ENCODE measurements at places on chromosomes 7 and 10.

DNA sequence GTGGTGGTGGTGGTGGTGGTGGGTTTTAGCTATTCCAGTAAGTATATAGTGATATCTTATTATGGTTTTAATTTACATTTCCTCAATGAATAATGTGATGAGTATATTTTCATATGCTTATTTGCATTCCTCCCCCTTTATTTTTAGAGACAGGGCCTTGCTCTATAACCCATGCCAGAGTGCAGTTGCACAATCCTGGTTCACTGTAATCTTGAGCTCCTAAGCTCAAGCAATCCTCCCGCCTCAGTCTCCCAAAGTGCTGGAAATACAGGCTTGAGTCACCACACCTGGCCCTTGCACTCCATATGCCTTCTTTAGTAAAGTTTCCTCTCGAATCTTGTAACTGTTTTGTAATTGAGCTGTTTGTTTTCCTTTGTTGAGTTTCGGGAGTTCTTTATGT lies 577.7 kb upstream of the AUTS2 start:
- DNase-seq, result no peak

- no peak for DNase-seq
Measured at GRCh38 chr7:42070068-42070467, 166.9 kb downstream of the GLI3 start.

DNA sequence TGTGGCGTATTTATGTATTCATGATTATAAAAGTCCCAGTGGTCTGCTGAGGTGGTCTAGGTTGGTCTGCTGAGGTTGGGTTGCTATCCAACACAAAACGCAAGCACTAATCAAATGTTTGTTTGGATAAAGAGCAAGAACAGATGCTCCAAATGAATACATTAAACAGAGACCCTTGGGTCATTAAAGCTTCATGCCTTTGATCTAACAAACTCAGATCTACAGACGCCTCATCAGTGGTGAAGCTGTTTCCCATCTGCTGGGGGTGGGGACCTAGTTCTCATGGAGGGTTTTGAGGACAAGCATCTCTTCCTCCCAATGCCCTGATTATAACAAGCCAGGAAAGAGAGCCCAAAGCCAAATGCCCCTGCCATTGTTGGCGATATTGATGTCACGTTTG lies 786.7 kb downstream of the NRG3 start:
- DNase-seq, result no peak

DNA sequence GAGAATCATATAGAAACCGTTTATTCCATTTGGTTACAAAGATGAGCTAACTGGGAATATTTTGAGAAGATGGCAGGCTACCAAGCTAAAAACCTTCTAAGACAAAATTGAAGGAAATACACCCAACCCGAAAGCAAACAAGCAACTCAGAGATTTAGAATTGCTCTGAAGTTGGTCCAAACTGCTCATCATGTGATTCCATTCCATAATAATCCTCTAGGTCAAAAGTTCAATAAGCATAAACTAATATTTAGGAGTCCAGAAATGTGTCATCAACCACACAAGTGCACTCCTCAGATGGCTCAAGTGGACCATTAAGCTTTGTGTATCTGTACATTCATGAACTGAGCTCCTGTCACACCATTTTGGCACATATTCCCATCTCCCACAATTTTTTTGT lies 28.7 kb downstream of the DGKI start:
- peak; percentile 38 for DNase-seq

DNA sequence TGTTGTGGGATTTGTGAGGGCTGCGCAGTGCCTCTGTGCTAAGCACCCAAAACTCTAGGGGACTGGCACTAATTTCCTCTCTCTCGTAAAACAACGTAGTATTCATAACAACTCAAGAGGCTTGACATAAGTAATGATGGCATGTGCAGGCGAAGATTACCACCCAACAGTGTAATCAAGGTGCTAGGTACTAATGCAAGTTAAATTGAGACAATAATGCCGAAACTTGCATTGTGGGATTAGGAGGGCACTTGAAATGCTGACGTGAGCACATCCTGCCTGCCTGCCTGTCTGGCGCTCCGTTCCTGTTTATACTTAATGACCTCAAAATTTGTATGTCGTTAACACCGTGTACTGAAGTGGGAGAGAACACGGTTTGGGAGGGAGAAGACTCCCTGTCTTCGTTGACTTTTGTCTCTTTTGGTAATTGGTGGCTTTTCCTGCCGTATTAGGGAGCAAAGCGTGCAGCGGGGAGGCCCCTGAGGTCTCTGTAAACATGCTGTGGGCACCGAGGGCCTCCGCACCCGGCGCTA lies 139.0 kb downstream of the MGMT start:
- DNase-seq, result no peak

- no peak for DNase-seq
Measured at GRCh38 chr10:80697926-80698325, 160.2 kb downstream of the SH2D4B start.

- DNase-seq, result peak; percentile 94
Measured at GRCh38 chr10:98269435-98269912, 1.5 kb upstream of the LOXL4 start.

GRCh38 chr10:11162828-11163599 lies 145.3 kb downstream of the CELF2 start:
- DNase-seq, result no peak

- DNase-seq, result no peak
Measured at GRCh38 chr10:142371-142770, 7.1 kb downstream of the ZMYND11 start.

GRCh38 chr7:104272767-104273384 lies 55.5 kb upstream of the LHFPL3 start:
- DNase-seq, result peak; percentile 12

- no peak for DNase-seq
Measured at GRCh38 chr7:99499371-99499720, 735 bp downstream of the ZNF394 start.

GRCh38 chr7:74365322-74366022 lies 76.3 kb downstream of the CLIP2 start:
- peak; percentile 94 for DNase-seq

- DNase-seq, result no peak
Measured at GRCh38 chr10:103086261-103086660, 106.8 kb downstream of the NT5C2 start.

DNA sequence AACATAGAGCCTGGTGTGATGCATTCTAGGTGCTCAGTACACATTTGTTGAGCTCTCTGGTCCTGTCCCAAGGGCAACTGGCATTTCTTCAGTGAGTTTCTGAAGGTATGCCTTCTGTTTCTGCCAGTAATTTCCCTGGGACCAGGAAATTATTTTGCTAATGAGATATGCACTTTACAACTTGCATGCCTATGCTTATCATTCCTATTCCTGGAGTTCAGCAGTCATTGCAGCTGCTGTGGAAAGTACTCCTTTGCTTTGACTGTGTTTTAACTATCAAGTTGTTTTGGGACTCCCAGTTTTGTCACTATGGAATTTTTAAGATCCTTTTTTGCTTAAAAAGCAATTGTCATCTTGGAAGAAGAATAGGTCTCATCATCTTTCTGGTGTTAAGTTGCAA lies 283.0 kb downstream of the BBS9 start:
- DNase-seq, result no peak

- no peak for DNase-seq
Measured at GRCh38 chr7:25329815-25330214, 101.5 kb upstream of the NPVF start.

GRCh38 chr7:50921114-50921813 lies 138.6 kb upstream of the GRB10 start:
- no peak for DNase-seq

DNA sequence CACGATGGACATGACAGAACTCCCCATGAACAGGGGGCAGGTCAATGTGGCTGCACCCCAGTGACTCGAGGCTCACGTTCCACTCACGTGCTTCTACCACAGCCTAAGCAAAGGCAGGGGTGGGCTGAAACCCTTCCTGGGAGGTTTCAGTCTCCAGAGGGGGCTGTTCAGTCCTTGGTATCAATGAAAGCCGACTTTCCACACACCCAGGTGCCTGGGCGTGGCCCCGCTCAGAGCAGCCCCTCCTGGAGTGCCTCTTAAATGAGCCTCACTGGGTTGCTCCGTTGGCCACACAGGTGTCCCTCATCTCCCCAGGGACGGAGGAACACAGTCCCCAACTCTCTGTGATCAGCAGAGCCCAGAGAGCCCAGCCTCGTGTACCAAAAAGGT lies 90.5 kb upstream of the PDGFA start:
- DNase-seq, result no peak

GRCh38 chr7:1238450-1238882 lies 5.8 kb downstream of the UNCX start:
- DNase-seq, result no peak

DNA sequence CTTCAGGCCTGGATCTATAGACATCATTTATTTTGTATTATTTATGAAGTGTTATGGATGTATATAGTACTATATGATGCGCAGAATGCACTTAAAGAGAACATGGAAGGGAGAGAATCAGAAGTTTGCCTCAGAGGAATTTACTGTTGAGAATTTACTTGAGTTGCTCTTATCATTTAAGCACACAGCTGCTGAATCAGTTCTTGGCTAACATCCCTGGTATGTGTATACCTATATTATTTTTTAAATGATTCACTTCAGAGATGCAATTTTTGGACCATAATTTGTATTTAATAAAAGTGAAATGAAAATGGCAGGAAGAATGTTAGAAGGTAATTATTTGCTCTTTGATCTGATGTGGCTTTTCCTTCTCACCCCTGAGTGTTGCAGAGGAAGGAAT lies 191.6 kb downstream of the BICC1 start:
- no peak for DNase-seq

DNA sequence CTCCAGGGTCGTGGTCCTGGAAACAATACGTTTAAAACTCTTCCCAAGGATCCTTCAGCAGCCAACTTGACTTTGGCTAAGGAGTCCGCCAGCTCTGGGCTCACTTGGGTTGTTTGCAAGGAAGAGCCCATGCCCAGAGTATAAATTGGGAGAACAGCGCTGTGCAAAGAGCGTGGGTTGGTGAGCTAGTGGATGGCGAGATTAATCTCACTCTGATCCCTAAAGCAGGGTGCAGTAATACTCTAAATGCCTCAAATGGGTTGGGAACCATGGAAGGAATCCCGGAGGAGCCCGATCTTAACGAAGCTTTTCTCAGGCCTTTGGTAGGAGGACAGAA lies 495 bp upstream of the SDHAF3 start:
- DNase-seq, result no peak

DNA sequence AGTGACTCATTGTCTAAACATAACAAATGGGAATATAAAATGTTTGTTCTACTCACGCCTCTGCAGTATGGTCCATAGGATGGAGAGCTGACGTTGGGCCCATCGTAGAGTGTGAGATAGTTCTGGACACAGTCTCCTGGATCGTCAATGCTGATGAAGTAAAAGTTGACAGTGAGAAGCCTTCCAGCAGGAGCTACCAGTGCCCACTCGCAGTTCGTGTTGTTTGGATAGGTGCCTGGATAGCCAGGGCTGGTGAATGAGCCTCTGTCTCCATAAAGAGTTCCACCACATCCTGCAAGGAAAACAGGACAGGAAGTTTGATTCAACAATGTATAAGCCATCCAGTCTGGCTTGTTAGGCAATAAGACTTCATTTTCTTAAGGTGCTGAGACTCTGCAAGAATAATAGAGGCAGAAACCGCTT lies 79.6 kb downstream of the OR13A1 start:
- DNase-seq, result no peak

- DNase-seq, result peak; percentile 90
Measured at GRCh38 chr7:73999664-74000435, 28.1 kb upstream of the ELN start.

- no peak for DNase-seq
Measured at GRCh38 chr10:52145636-52146035, 168.4 kb upstream of the DKK1 start.

- DNase-seq, result no peak
Measured at GRCh38 chr7:50227726-50228125, 76.8 kb upstream of the IKZF1 start.

- DNase-seq, result no peak
Measured at GRCh38 chr7:17674166-17674942, 265.9 kb downstream of the SNX13 start.

- DNase-seq, result no peak
Measured at GRCh38 chr7:14158111-14158510, 168.6 kb upstream of the ETV1 start.

DNA sequence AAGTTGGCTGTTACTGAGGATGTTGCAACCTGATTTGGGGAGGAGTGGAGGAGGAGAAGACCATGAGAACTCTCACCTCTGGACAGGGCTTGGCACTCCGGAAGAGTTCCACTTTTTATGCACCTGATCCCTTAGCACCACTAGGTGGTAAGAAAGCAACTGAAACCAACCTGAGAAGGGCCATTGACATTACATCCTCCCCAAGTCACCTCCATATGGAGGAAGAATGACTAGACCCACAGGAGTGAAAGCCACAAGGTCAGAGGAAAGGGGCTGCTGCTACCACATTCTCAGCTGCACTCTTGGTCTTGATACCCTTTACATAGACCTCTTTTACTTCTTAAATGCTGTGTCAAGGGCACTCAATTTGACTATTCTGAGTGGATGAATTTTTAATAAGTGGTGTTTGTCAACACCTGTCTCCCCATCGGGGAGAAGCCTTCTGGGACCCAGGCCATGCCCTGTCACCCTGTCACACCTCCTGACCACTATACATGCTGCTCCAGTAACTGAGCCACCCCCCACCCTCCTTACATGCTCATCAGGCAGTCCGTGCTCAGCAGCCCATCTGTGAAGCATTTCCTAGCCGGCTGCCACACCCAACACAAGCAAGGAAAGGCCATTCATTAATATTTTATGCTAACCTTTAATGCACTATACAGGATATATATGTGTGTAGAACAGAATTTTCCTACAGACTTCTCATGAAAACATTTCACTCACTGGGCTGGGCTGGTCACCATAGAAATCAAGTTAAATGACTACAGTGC lies 362.9 kb downstream of the GFRA1 start:
- no peak for DNase-seq

- peak; percentile 100 for DNase-seq
Measured at GRCh38 chr10:97425964-97426775, at the start of gene PGAM1. Gene PGAM1, plus strand, starts transcription at chr10:97426191. Its CDS starts 117 bp downstream, at chr10:97426308.
